ENCODE measurements at places on chromosomes 12 and 14. TPM values are rescaled to one million over a fixed set of nuclear protein-coding genes. Genes with fewer than 3 reads are reported as not detected.

The GPD1 gene
- total RNA-seq: not detected

The TRHDE gene
- 3.5 TPM for total RNA-seq

The NDRG2 gene
- total RNA-seq: not detected

The GYS2 gene
- total RNA-seq: not detected

The ASIC1 gene
- 2.1 TPM for total RNA-seq

The TCL1B gene
- total RNA-seq: not detected

The GLI1 gene
- total RNA-seq: 0.18 TPM

The BMAL2 gene
- 21.4 TPM for total RNA-seq

The GPR137C gene
- 0.14 TPM for total RNA-seq

The CSRNP2 gene
- total RNA-seq: 15.0 TPM

The PRKD1 gene
- total RNA-seq: 12.4 TPM

The HHIPL1 gene
- 4.4 TPM for total RNA-seq

The TAS2R50 gene
- total RNA-seq: 2.4 TPM

The SYCP3 gene
- total RNA-seq: 0.14 TPM

The ASCL1 gene
- total RNA-seq: not detected

The KRT6A gene
- 22.8 TPM for total RNA-seq

The FZD10 gene
- total RNA-seq: not detected

The PTMS gene
- 18.7 TPM for total RNA-seq

The NAV3 gene
- total RNA-seq: 42.1 TPM

The LPAR5 gene
- not detected for total RNA-seq

The PNP gene
- total RNA-seq: 11.4 TPM

The ANO4 gene
- 2.4 TPM for total RNA-seq

The ZC3H14 gene
- total RNA-seq: 49.4 TPM

The TFCP2 gene
- total RNA-seq: 5.8 TPM

The OR4K5 gene
- total RNA-seq: not detected

The SERPINA4 gene
- not detected for total RNA-seq

The SART3 gene
- 116 TPM for total RNA-seq

The MFAP5 gene
- total RNA-seq: 20.3 TPM

The KRT6B gene
- total RNA-seq: 0.18 TPM

The CDKL1 gene
- total RNA-seq: 7.1 TPM

The SELPLG gene
- 0.85 TPM for total RNA-seq

The SDSL gene
- total RNA-seq: 17.5 TPM

The FAM90A1 gene
- under 0.01 TPM for total RNA-seq

The LBHD2 gene
- total RNA-seq: not detected

The ARID4A gene
- total RNA-seq: 8.2 TPM

The GPRC5D gene
- not detected for total RNA-seq

The OLR1 gene
- total RNA-seq: 3.1 TPM

The TC2N gene
- total RNA-seq: 0.65 TPM

The ARMH4 gene
- total RNA-seq: 4.0 TPM

The SLC25A47 gene
- not detected for total RNA-seq

The MANSC1 gene
- total RNA-seq: 0.92 TPM

The MYH6 gene
- total RNA-seq: not detected

The LYZ gene
- total RNA-seq: 0.09 TPM

The SERPINA5 gene
- not detected for total RNA-seq

The FAM222A gene
- under 0.01 TPM for total RNA-seq

The RHEBL1 gene
- total RNA-seq: not detected

The TGM1 gene
- total RNA-seq: 1.6 TPM

The HOXC4 gene
- 0.09 TPM for total RNA-seq

The PLD4 gene
- total RNA-seq: 0.09 TPM

The NGB gene
- total RNA-seq: not detected

The GPX2 gene
- total RNA-seq: not detected

The C12orf50 gene
- not detected for total RNA-seq

The FAM234B gene
- 4.4 TPM for total RNA-seq

Data from smooth muscle cell of bladder (primary cell).